ENCODE measurements at places on chromosomes 12 and 14.

GRCh38 chr12:100381379-100381778, 24.5 kb downstream of the SLC17A8 start:
- DNase-seq: no peak

GRCh38 chr12:51028126-51028812, 2.1 kb upstream of the SLC11A2 start:
- DNase-seq: no peak

DNA sequence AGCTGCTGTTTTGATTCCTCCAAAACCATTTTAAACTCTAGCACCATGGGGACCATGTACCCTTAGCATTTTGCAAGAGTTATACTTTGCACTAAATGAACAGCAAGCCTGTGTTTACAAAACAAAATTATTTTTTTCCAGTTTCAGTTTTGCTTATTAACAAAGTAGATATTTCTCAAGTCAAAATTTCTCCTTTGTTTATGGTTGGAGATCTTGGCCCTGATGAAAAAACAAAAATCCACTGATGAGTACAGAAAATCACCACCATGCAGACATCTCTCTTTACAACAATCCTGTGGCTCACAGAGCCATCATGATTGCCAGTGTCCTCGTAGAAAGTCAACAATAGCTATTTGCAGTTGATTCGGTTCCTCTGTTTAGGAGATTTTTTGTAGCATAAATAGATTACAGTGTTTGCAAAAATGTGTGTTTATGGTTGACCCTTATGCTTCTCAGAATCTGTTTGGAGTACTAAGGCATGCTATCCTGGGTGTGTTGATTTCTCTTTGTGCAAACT, 201.1 kb upstream of the NUDT4 start:
- no peak for DNase-seq

DNA sequence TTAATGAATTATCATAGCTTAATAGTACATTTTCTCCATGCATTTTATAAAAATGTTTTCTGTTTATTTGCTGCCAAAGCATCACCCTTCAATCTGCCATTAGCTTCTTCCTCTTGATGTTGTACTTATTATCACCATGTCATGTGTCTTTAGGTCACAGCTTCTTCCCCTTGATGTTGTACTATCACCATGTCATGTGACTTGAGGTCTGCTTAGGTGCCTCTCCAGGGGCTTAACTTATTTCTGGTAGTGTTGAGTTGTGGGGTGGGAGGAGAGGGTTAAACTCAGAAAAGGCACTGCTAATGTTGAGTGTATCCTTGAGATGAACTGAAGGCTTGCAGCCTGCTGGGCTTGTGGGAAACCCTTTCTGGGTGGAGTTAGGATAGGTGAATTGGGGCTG, 87.8 kb downstream of the DAAM1 start:
- no peak for DNase-seq

DNA sequence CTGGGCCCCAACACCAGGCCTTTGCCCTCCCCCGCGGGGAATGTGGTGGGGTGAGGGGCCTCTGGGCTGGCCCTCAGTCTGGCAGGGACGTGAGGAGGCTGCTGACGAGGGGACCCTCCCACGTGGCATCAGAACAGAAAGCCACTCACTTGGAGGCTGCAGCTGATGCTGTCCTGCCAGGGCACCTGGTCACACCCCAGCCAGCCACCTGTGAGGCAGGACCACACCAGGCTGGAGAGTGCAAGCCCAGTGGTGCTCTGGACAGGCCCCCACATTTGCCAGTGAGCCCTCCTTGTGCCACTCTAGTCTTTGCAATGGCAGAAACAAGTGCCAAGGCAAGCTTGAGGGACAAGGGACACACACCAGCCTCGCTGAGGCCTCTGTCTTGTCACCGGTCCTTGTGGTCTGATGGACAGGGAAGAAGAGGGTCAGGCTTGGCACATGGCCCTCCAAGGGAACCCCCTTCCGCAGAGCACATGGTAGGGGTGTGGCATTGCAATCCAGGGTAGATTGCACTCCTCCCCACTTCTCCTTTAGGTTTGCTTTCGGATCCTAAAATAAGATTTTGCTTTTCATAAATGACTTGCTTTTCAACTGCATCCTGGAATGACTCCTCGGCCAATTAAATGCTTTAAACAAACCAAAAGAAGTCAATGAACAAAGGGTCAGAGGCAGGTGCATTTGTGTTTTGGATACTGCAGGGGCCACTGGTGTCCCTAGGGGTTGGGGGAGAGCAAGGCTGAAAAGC, 53.7 kb downstream of the CCDC88C start:
- DNase-seq: no peak

DNA sequence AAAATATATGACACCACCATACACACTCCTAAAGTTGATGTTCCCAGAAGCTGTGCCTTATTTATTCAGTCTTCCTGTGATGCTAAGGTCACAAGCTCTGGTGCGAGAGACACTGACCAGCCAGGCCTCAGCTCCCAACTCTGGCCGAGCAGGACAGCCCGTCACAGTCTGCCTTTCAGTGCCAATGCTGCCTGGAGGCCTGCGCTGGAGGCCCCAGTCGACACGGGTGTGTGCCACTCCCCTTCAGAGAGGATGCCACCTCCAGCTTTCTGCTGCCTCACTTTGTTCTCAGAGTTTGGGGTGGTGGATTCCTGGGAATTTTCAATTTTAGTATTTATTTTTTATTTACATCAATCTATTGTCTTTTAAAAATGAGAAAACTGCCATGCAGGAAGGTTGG, 7.3 kb upstream of the PAPLN start:
- no peak for DNase-seq

DNA sequence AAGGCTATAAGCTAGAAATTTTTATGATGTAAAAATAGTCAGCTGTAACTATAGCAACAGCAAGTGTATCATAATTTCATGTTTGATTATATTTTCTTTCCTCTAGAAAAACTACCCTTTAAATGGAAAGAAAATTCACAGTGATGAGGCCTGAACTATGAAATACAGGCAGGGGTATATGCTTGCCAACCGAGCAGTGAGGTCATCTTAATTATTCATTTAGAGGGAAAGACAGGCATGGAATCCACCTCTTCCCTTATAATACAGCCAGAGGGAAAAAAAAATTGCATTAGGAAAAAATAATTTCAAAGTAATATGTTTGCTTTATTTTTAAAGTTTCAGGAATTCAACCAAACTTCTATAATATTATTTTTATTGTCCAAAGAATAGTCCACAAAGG, 139.8 kb downstream of the EPS8 start:
- DNase-seq: no peak

- no peak for DNase-seq
Observed at GRCh38 chr12:14776236-14776961, 26.9 kb downstream of the WBP11 start.

DNA sequence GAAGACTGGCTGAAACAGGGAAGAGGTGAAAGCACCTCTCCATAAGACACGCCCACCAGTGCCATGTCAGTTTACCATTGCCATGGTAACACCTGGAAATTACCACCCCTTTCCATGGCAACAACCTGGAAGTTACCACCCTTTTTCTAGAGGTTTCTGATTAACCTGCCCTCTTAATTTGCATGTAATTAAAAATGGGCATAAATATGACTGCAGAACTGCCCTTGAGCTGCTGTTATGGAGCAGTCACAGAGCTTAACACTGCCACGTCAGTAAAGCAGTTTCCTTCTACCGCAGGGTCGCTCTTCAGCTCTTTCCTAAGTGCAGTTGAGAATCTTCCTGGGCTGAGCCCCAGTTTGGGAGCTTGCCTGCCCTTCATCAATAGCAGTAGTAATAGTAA, 55.2 kb downstream of the RASSF3 start:
- no peak for DNase-seq

DNA sequence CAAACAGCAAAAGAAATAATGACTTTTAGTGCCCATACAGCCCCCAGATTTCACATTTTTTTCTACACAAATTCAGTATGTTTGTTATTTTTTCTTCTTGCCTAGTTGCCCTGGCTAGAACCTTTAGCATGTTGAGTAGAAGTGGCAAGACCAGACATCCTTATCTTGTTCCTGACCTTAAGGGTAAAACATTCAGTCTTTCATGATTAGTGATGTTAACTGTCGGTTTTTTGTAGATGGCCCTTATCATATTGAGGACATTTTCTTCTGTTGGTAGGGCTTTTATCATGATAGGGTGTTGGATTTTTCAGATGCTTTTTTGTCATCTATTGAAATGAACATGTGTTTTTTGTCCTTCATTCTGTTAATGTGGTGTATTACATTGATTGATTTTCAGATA, 17.1 kb downstream of the IRAK3 start:
- no peak for DNase-seq

DNA sequence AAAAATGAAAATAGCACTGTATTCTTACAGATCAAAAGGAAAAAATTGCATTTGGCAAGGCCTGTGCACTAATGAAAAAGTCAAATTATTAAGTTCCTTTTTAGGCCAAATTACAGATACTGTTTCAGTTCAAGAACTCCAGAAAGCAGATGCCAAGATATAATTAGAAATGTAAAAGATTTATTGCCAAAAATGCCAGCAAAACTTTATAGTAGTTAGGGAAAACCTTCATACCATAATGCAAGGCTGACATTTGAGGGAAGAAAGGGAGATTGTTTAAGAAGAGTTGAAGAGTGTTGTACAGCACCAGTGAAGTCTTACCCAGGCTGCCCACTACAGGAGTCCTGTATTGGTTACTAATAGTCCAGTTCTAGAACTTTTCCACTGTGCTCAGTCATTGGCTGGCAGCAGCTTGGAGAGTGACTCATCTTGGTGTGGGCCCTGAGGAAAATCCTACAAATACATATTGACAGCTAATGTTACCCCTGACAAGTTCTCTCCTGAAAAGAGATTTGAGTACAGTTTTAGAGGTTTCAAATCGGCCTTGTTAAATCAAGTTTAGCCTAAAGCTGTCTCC, 600.4 kb downstream of the C12orf50 start:
- no peak for DNase-seq

GRCh38 chr12:114982760-114983159, 298.8 kb upstream of the TBX3 start:
- no peak for DNase-seq

DNA sequence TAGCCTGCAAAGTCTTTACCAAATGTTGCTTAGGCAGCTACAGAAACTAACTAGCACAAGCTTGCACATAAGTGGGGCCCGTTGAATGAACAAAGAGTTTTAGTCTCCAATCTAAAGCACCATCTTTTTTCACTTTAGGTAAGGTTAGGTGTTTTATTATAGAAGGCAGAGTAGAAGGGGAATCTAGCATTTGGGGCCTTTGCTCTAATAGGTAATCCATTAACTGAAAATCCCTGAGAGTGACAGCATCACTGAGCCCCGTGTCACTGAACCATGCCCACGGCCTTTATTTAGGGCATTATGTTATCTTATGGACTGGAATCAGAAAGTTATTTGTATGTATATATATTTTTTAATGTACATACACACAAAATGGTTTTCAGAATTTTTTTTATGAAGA, 25.1 kb downstream of the CPNE8 start:
- DNase-seq: no peak

DNA sequence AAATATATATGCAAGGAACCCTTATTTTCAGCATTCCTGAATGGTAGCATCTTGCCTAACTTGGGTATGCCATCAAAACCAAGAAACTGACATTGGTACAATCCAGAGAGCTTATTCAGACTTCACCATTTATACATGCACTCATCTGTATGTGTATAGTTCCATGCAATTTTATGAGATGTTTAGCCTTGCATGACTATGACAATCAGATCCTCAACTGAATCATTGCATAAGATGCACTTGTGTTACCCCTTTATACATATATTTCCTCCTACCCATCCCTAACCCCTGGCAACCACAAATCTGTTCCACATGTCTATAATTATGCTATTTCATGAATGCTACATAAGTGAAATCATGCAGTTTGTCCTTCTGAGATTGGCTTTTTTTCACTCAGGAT, 37.0 kb upstream of the PPFIBP1 start:
- no peak for DNase-seq

DNA sequence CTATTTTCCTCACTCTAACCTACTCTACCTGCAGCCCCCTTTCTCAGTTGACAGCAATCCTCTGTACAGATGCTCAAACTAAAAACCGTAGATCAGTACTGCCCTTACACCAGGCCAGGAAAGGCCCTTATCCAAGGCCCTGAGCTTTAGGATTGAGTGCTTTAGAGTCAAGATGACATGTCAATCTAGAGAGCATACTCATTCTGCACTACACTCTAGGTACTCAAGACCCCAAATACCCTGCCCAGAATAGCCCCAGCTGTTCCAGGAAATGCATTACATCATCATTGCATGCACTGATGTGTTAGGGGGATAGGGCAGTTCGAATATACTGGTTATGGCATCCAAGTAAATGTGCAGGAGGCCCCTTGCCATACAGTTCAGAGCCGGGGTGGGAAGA, 3.5 kb upstream of the PHLDA1 start:
- DNase-seq: no peak

Measured in NCI-H1105 (cell line).